NCI-H1930 (cell line): ENCODE measurements at places on chromosomes 5 and 9.

- DNase-seq = peak; percentile 29
Measured at GRCh38 chr5:179732918-179733771, 523 bp downstream of the MAML1 start.

- no peak for DNase-seq
Measured at GRCh38 chr9:138014563-138014945, 137.0 kb downstream of the CACNA1B start.

- no peak for DNase-seq
Measured at GRCh38 chr9:127561491-127562278, 50.4 kb upstream of the STXBP1 start.

DNA sequence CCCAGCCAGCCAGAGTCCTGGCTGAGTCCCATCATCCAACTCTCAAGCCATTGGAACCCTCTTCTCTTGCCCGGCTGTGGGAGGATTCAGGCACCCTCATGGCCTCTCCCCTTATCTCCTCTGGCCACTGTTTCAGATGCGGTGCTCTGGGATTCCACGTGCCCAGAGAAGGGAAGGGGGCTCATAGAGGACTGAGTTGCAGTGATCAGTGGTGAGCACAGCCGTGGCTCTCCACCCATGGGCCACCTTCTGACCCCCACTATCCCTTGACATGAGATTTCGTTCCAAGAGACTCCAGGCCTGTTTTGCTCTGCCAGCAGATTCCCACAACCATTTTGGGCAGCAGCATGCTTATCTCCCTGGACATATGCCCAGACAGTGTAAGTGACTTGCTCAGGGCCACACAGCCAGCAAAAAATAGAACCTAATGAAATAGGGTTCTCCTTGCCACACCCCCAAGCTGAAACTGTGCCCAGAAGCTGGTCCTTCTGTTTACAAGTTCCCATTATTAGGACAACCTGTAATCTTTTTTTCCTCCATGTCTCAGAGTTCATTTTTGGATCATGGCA lies 2.7 kb downstream of the GPX3 start:
- DNase-seq = no peak

DNA sequence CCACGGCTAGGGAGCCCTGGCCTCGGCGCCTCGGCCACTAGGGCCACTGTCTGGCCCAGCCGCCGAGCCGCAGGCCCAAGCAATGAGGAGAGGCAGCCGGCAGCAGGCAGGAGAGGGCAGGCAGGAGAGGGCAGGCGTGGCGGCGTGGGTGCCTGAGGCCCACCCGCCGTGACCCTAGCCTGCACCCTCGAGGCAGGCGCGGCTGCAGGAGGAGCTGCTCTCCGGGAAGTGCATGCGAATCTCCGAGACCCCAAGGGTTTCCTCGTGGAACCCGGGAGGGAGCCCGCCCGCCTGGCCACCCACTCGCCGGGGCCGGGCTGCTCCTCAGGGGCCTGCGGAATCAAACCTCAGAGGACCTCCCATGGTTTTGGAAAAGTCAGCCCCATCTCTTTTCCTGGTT lies 9.3 kb downstream of the GRIN1 start:
- no peak for DNase-seq

DNA sequence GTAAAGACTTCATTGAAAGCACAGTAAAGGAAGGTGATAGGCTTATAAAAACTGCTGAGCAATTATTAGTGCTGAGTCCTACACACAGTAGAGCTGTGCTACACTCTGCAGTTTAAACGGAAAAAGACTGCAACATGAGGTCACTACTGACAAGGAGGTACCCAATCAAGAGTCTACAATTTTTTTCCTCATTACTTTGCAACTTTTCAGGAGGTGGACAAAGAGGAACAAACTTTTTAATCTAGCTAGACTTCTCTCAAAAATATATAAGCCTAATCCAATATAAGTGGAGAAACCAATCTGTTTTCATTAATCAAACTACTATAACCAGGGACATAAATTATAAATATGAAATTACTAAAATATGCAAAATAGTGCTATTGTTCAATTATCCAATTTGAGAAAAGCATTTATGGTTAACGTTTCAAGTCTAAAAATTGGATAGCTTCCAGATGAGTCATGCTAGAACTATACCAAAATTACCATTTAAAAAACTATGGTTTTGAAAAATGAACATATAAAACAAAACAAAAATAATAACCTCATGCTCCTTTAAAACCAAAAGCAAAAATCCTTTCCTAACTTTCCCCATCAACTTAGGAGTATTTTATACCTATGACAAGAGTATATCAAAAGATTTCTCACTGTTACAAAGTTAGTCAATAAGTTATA lies 37.7 kb downstream of the FAM13B start:
- DNase-seq = no peak

DNA sequence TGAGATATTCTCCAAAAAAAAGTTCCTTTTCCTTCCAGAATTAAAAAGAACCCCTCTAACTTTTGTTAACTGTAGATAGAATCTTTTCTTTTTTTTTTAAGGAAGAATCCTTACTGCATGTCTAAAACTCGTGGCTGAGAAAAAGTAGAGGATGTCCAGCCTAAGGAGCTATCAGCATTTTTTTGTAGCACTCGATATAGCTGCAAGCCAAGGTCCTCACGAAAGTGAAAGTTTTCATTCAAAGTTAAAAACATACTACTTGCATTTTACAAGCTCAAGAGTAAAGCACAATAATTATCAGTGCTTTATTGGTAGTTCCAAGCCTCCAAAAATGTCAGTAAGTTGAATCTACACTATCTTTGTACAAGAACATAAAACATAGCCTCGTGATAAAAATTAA lies 28.7 kb upstream of the ZSWIM6 start:
- no peak for DNase-seq
